NCI-H526 treated with DMSO at 0.1 percent for 48 hours (cell line): ENCODE measurements at places on chromosomes 2 and 18.

- DNase-seq: no peak
Observed at GRCh38 chr2:98026927-98027522, 31.3 kb upstream of the TMEM131 start.

- no peak for DNase-seq
Observed at GRCh38 chr2:61461404-61461803, 9.5 kb downstream of the USP34 start.

- DNase-seq: no peak
Observed at GRCh38 chr2:135009339-135009738, 37.9 kb downstream of the MAP3K19 start.

DNA sequence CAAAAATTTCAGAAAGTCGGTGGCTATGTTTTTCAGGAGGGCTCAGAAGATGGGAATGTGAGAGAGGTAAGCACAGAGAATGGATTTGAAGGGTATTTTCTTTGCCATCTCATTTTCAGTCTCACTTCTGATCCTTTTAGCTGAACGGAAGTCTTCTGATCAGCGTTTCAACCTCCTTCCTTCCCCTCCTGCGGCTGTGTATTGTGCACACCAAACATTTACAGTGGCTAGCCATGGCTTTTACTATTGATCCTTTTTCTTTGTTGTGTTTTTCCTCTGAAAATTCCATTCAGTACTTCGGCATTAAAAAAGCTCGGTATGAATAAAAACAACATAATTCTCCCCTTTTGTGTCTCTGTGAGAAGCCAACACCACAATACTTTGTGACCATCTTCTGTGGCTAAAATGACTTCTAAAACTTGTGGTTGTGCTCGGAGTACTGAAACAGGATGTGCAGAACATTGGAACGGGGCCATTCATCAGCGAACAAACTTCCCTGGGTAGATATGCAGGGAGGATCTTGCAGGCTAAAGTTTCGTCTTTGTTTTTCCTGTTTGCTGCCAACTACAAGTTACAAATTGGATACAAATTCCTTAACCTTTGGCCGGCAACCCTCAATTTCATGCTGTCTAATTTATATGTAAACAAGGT lies 260.8 kb upstream of the FAM98A start:
- DNase-seq: no peak

DNA sequence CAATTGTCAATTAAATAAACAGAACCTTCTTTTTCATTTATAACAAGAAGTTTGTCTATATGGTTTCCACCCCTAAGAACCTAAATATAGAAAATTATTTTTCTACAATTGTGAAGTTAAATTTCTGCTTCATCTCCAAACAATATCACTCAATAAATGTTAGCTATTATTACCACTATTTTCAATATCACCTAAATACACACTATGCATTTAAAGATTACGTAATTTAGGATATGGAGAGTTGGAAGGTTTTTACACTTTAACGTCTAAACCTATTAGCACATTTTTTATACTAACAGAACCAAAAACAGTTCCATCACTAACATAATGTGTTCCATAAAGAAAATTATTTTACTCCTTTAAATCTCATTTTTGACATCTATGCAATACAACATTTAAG lies 48.0 kb downstream of the ROCK2 start:
- no peak for DNase-seq

GRCh38 chr2:113892004-113892710 lies 2.3 kb downstream of the ACTR3 start:
- DNase-seq: no peak

DNA sequence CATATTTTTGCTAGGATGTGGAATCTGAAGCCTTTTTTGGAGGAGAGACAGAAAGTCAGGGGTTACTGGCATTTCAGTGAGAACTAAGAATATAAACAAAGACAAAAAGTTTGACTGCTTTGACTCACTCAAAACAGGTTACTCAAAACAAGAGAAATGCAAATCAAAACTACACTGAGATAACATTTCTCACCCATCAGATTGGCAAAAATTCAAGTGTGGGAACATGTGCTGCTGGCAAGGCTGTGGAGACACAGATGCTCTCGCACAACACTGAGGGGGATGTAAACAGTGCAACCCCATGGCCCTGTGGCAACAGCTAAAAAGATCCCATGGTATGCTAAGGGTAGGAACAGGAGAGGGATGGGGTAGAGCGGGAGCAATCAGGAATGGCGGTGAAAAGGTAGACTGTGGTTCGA lies 86.6 kb downstream of the DTNB start:
- DNase-seq: no peak

GRCh38 chr2:220420820-220421219 lies 793.4 kb downstream of the SLC4A3 start:
- DNase-seq: peak; percentile 97

DNA sequence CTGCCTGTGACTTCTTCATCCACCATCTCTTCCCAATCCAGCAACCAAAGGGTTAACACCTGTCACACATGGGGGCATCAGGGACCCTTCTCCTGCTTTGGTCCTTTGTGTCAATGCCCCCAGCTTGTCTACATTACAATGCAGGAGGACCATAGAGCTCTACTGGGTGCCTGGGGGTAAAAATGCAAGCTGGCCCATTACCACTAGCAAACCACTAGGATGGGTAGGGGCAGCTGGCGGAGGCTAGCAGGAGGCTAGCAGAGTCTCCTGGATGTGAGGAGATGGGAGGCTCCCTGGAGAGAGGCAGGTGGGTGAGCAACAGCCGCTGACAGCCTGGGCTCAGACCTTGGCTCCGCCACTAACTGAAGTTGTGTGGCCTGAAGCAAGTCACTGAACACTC lies 153.4 kb upstream of the SKOR2 start:
- DNase-seq: no peak

DNA sequence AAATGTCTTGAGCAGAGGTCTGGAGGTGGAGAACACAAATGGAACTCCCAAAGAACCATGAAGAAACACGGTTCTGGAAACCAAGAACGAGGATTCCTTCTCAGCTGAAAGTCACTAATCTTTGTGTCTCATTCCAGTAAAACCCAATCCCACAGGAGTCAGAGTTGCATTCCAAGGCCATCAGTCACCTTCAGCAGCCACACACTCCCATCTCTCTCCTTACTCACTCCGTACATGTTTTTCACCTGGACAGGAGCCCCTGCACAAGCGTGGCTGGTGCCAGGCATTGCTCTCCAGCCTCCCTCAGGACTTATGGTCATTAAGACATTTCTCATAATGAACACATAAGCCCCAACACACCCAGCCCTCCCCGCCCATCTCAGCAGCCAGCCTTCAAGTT lies 175.4 kb upstream of the SIX2 start:
- DNase-seq: no peak

GRCh38 chr2:143296089-143296488 lies 166.9 kb downstream of the ARHGAP15 start:
- DNase-seq: no peak

- no peak for DNase-seq
Observed at GRCh38 chr18:3107740-3108151, 94.8 kb upstream of the LPIN2 start.

- no peak for DNase-seq
Observed at GRCh38 chr2:221752781-221753180, 180.7 kb upstream of the EPHA4 start.

DNA sequence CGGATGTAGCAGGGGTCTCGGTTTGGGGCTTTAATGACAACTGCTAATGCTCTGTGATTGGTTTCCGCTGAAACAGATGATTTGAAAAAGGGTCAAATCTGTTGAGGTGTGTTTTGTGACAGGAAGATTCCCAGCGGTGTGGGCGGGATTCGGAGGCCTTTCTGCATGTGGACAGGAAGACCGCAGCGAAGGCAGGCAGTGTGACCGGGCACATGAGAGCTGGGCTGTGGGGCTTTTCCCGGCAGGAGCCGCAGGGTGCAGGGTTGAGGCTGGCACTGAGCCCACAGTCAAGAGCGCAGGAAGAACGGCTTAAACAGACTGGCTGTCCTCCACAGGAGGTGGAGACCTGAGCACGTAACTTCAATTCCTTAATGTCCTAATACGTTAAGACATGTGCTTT lies 180.0 kb upstream of the TPO start:
- no peak for DNase-seq

DNA sequence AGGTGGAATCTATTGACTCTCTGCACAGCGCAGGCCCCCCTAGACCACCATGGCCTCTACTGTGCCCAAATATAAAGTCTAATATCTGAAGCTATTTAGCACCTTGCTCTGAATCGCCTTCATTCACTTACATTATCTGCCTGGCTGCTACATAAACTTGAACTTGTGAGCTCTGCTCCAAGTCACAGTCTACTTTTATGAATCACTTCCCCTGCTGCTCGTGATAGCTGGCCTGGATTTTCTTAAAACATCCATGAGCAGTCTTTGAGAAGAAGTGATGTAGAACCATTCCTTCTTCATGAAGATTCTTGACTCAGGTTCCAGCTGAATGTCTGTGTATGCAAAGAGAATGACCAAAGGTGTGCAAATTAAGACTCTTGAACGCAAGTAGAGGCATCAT lies 359.5 kb downstream of the RND3 start:
- DNase-seq: no peak

DNA sequence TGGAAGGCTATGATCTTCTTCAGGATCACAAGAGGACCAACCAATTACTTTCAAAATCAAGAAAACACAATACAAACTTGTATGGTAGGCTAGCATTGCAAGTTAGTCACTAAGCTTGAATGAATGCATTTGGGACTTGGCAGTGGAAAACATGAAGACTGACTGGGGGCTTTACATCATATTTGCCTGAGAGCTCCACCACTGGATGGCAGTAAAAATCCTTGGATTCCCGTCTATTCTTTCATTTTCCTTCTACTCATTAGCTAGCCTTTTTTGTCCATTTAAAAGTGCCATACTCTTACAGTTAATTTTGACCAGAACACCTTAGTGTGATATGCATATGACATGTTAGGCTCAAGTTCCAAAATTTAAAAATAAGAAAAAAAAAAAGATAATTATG lies 63.5 kb upstream of the RASGRP3 start:
- peak; percentile 8 for DNase-seq

DNA sequence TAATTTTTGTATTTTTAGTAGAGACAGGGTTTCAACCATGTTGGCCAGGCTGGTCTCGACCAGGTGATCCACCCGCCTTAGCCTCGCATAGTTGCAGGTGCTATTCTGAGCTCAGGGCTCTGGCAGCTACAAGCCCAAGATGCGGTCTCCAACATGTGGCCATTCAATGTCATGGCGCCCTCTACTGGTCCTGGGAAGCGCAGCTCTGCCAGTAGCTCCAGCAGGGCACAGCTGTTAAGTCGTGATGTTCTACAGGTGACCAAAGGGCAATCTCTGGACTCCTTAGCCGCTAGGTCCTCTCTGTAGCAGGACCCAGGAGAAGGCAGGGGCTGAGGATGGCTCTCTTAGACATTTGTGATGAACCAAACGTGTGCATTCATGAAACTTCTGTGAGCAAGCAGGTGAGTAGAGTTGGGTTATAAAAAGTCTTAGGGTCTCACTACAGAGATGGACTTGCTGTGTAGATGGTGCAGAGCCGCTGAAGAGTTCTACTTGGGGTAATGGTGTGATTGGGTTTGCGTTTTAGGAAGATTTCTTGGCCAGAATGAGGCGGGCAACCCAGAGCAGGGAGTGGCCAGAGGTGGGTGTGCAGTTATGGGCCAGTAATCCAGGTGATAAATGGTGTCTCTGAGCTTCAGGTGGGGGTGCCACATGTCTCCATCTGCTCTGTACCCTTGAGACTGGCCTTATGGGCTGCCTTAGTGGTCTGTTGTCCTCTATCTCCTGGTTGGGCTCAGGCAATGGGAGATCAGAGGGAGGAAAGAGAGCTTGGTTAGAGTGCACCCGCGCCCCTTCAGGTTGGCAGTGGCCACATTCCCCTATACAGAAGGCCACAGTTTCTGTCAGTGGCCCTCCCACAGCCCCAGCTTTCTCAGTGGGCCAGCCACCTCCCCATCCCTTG lies 31.0 kb downstream of the IL37 start:
- peak; percentile 59 for DNase-seq

DNA sequence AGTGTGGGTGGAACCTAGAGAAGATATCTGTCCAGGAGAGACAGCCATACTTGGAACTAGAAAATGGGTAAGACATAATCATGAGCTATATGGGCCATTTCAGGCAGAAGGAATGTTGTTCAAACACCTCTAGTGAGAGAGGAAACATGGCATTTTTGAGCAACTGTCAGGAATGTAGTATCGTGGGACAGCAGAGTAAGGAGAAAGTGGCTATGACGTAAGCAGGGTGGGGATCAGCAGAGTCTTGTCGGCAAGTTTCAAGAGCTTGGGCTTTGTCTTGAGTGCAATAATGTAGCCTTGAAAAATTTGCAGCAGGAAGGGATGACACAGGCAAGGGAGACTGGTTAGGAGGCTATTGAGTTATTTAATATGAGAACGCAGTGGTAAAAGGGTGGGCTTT lies 20.4 kb downstream of the SERPINB7 start:
- no peak for DNase-seq

DNA sequence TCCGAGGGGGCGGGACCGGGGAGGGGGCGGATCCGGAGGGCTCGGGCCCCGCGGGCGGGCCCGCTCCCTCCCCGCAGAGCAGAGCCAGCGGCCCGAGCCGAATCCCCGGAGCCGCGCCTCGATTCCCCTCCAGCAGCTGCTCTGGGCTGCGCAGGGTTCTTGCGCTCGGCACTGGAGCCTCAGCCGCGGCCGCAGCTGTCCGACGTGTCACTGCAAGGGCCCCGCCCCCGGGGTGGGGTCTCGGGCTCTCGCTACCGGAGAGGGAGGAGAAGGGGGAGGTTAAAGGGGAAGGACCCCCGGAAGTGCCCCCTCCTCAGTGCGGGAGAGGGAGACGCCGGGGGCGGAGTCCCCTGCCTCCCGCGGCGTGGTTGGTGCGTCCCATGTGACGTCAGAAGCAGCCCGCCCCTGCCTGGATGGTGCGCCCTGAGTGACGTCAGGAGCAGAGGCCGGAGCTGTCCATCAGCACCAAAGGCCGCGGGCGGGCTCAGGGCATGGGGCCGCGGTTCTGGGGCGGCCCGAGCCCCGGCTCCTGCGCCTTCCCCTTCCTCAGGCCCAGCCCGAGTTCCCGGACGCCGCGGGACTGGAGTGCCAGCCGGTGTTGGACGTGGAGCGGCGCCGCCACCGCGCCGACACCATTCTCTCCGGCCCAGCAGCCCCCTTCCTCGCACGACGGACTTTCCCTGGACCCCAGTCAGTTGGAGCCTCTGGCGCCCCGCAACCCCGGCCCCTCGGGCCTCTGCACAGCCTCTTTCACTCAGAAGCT lies at the start of the genes CHPF and TMEM198:
TSS of gene CHPF (minus strand) at position 214 of the 763 bp plus-strand sequence. CDS start 271 bp downstream, outside the sequence.
TSS of gene TMEM198 (plus strand) at position 433 of the 763 bp plus-strand sequence. CDS start 700 bp downstream, outside the sequence.
- peak; percentile 91 for DNase-seq

- peak; percentile 17 for DNase-seq
Observed at GRCh38 chr2:74267068-74267467, 68.7 kb downstream of the MTHFD2 start.

DNA sequence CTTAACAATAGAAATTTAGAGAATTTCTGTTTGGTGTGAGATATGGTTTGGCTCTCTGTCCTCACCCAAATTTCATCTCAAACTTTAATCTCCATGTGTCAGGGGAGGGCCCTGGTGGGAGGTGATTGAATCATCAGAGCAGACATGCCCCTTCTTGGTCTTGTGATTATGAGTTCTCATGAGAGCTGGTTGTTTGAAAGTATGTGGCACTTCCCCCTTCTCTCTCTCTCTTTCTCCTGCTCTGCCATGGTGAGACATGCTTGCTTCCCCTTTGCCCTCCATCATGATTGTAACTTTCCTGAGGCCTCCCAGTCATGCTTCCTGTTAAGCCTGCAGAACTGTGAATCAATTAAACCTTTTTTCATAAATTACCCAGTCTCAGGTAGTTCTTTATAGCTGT lies 524.7 kb upstream of the ACVR2A start:
- no peak for DNase-seq
